ENCODE measurements at places on chromosomes 5 and 9.

- DNase-seq, result no peak
Measured at GRCh38 chr5:17364987-17365810, 132.8 kb upstream of the TAF11L2 start.

DNA sequence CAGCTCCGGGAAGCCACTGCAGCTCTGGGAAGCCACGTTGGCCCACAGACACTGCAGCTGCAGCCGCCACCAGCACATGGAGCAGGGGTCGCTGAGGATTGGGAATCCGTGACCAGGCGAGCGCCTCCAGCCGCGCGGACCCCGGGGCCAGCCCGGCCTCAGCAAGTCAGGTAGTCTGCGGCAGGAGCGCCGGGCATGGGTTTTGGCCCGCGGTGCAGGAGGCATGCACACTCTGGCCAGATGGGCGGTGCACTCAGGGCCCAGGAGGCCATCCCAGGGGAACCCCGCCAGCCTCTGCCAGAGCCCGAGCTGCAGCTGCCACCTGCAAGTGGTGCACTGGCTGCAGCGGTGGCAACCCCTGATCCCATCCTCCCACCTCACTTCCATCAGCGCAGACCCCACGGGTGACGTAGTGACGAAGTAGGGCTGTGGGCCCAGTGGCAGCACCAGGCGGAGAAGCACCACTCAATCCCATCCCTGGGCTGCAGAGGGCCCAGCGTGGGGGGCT lies 368.3 kb upstream of the SPATA31A5 start:
- no peak for DNase-seq

GRCh38 chr9:118318770-118319431 lies 614.7 kb downstream of the TLR4 start:
- no peak for DNase-seq

GRCh38 chr5:102511666-102512065 lies 12.9 kb upstream of the SLCO6A1 start:
- DNase-seq, result no peak

DNA sequence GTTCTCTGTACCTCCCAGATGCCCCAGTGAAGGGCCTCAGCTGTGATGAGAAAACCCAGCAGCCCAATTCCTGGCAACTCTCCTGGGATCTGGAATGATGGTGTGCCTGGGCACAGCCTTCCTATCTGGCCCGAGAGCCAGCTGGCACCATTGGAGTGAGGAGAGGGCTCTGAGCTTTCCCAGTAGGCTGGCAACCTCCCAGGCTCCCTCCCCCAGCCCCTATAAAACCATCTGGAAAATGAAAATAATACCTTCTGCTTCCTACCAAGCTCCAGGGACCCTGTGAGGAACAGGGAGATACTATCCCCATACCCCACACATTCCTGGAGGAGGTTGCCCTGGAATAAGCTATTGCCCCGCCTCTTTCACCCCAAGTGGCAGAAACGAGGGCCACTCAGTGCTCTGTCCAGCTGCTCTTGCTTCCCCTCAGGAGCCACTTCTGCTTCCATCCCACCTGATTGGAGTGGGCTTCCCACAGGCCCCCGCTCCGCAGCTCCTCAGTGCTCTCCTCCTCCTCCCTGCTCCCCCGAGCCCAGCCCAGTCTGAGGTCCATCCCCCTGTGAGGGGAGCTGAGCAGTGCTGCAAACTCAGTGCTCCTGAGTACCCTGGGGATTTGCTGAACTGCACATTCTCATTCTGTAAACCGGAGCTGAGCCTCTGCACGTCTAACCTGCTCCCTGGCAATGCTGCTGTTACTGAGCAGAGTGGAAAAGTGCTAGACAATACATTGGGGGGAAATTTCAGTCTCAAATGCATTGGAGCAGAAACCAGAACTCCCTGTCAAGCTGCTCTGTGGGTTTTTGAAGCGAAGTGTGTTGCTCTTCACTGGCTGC lies 74.7 kb downstream of the THBS4 start:
- no peak for DNase-seq

DNA sequence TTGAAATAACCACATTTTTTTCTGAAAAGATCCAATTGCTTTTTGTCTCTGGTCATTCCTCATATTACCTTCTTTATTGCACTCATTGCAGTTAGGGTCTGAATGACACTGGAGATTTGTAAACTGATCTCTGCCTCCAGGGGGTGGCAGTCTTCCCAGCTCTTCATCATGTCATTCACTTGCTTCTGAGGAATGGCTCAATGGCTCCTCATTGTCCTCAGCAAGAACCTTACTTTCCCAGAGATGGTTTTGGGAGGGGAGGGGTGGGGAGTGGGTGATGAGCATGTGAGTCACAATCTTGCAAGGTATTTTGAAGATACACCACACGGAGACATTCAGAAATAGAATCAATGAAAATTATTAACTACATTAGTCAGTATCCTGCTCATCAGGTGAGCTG lies 159.8 kb upstream of the GAS1 start:
- DNase-seq, result no peak

DNA sequence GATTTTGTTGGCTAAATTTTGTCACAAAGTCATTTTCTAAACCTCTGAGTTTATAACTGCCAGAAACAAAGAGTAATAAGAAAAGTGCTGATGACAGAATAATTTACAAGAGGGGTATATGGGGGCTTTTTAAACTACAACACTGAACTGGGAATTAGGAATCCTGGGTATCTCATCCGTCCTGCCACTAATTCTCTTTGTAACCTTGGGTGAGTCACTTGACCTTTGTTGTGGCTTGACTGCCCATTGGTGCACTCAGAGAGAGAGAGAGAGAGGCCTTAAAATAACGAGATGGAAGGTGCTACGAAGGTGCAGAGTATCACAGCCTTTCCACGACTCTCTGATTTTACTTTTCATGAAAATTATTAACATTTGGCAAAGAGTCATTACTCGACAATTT lies 130.3 kb upstream of the CNTLN start:
- DNase-seq, result no peak

DNA sequence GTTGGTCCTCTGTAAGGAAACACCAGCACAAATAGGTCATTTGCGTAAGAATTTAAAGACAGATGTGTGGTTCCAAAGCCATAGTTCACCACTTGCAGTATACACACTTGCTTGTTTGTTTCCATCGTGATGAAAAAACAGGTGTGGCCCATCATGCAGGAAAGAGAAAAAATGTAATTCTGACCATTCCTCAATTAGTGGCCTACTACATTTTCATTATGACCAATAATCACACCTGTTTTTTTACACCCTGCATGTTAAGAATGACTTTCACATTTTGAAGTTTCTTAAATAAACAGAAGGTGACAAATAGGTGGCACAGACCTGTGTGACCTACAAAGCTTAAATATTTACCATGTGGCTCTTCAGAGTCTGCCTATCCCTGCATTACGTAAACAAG lies 2.2 kb upstream of the ICE1 start:
- DNase-seq, result no peak

- no peak for DNase-seq
Measured at GRCh38 chr5:173242079-173242478, 7.1 kb upstream of the NKX2-5 start.

DNA sequence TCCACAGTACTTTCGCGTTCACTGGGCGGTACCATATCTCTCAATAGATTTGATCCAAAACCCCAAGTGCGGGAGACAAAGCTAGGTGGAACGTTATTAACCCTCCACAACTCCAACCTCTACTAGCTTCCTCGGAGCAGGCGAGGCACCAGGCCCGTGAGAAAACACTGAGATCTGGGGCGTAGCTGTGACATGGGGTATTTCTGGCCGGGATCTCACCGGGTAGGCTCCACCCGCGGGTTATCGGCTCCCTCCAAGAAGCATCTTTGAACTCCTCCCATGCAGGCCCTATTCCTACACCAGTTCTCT lies 350 bp upstream of the SLC25A46 start:
- DNase-seq, result peak; percentile 37

DNA sequence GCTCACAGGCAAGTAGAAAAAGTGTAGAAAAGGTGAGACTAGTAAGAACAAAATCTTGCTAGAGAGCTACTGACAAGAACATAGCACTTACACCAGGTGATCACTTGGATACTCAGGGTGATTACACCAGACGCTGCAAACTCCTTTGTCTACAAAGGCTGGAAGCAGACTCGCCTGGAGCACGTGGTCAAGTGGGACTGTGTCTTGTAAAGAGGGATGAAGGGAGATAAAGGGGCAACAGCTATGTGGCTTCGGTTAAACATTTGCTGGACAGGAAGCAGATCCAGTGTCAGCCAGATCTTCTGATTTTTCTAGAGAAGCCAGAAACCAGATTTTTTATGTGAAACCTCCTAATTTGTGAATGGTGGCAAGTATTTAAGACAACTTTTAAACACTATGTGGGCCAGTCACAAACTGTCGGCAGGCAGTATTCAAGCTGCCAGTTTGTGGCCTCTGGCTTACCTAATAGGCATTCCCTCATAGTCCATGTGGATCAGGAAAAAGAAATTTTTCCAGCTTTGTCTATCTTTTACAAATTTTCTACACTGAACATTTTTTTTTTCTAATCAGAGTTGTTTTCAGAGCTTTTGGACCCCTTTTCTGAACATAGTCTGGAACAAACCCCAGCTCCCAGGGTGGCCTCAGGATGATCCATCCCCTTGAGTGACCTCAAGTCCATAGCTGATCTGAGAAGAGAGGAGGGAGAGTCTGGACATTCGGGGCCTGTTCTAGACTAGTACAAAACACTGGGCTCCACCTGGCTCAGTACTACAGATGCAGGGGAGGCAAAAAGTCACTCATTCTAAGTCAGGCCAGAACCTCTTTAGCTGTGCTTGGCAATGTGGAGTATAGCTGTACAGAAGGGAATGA lies 262.9 kb downstream of the ARRDC3 start:
- DNase-seq, result no peak

Data from stimulated activated CD8-positive, alpha-beta memory T cell treated with anti-CD3 and anti-CD28 coated beads, Interleukin-4, amount 100 ng/mL, for 4 hours (primary cell).